ENCODE measurements at places on chromosomes 3 and 15.

DNA sequence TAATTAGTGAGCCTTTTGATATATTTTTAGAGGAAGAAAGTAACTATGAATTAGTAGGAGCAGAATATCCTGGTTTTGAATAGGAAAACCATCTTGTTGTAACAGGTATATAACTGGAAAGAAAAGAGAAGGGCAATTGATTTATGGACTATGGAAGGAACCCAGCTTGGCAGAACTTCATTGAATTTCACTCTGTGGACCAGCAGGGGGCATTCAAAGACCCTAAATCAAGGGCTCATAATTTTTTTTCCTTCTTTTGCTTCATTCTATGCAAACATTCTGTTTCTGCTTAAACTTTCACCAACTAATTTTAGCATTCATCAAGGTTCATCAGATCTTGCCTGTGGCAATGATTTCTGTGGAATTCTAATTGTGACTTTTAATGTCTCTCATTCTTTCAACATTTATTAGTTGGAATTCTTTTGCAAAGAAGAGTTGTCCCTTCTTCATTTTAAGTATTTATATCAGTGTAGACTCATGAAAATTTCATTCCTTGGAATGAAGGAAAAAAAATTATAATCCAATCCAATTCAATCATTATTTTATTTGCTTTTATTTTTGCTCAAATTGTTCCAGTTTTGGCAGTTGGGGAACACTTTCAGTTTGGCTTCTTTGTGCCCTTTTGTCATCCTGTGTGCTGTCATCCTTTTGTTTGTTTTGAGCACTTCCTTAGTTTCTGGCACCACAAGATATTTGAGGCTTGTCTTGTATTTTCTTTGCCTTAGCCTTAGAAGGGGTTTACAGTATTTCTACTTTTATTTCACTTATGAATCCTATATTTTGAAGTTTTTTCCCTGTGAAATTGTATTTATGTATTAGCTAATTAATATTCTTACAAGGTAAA, 30.4 kb downstream of the NXPE3 start:
- peak; percentile 35 for DNase-seq

GRCh38 chr15:85606738-85607137, 188.0 kb downstream of the KLHL25 start:
- no peak for DNase-seq

GRCh38 chr3:197532388-197532787, 23.4 kb downstream of the BDH1 start:
- no peak for DNase-seq

DNA sequence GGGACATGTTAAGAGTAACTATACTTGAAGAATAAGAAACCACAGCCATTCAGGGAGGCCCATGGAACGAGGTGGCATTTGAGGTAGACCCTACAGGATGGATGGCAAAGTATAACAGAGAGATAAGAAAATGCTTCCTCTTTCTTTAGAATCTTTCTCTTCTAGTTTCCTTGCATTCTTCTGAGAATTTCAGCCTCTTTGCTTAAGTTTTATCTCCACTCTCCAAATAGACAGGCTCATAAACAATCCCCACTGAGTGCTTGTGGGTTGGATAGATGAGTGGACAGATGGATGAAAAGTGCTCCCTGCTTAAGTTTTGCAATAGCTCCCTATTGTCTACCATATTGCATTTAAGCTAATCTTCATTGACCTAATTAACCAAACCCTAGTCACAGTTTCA, 103.7 kb downstream of the MEX3B start:
- DNase-seq = no peak

DNA sequence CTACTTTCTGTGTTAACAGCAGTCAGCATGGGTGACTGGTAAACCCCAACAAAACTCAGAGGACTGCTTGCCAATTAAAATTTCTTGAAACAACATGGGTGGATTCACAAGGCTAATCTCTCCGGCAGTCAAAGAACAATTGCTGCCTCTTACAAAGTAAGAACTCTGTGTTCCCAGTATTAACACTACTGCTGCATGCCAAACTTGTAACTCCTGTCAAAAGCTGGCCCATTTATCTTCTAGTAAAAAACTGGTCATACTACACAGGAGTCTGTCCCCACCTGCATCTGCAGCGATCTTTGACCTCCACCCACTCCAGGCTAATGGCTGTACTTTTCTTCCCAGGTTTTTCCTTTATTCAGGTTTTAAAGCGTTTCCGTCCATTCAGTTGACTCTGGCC, 8.7 kb upstream of the ZNF589 start:
- no peak for DNase-seq

DNA sequence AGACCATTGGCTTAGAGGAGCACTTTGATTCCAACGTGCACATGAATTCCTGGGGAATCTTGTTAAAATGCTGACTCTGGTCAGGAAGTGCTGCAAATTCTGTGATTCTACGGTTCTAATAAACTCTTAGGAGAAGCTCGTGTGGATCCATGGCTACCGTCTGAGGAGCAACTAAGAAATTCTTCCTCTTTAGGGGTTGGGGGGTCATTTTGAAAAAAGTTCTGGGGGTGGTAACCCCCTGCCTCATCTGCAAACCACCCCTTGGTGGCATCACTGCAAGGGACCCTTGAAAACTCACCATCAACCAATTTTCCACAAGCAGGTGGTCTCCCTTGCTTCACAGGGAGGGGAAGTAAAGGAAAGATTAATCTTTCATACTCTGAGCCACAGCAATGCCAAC, 52.2 kb upstream of the IGF1R start:
- DNase-seq = no peak

GRCh38 chr15:55118344-55118870, 78.3 kb downstream of the RSL24D1 start:
- DNase-seq = no peak

GRCh38 chr3:50506169-50506568, 2.7 kb upstream of the CACNA2D2 start:
- no peak for DNase-seq

DNA sequence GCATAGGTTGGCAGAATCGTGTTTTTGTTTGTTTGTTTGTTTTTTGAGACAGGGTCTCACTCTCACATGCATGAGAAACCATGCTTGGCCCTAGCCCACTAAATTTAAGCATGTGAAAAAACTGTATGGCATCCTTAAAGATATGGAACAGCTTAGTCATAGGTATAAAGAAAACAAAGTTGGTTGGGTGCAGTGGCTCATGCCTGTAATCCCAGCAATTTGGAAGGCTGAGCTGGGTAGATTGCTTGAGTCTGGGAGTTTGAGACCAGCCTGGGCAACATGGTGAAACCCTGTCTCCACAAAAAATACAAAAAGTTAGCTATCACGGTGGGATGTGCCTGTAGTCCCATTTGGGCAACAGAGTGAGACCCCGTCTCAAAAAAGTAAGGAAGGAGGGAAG, 25.2 kb downstream of the EXD1 start:
- no peak for DNase-seq

DNA sequence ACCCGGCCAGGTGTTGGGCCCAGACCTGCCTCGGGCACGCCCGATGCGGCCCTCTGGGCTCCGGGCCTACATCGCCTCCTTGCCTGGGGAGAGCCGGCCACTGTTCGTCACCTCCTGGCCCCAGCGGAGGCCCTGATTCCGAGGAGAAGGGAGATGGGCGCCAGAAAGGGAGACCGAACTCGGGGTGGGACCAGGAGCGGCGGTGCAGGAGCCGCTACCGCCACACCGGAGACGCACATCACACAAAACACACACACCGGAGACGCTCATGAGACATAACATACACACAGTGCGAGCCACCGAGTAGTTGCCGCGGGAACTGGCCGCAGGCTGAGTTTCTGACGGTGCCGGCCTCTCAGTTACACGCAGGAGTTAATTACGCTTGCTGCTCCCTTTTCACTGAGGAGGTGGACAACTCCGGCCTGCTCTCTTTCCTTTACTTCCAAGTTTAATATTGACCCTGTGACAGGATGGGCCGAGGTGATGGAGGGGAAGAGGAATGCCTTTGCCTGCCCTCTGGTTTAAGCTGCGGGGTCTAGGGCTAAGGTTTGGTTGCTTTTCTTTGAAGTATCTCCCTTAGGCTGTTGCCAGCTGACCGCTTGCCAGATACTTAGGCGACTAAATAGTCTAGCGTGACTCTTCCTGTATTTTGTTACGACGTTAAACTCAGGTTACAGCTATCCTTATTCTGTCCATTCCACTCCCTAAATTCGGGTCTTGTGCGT, 570 bp downstream of the PCNP start:
- DNase-seq = peak; percentile 39

DNA sequence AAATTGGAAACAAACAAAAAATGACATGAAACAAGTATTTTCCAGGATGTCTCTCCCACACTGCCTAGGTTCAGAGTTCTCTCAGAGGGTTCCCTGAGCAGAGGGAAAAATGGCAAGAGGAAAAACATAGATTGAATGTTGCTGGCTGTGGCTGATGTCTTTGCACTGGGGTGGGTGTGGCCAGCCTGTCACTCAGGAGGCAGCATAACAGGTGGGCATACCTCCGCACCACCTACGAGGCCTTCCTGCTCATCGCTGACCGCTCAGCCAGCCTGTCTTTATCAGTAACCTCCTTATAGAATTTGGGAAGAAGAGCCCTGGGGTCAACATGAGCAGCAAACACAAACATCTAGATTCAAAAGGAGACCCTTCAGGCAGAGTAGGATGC, 216.6 kb upstream of the UMPS start:
- DNase-seq = no peak

GRCh38 chr3:6228958-6229683, 631.8 kb upstream of the GRM7 start:
- no peak for DNase-seq

GRCh38 chr15:92812271-92812670, 87.9 kb upstream of the CHD2 start:
- DNase-seq = no peak

GRCh38 chr15:77032052-77032646, 37.2 kb downstream of the PSTPIP1 start:
- no peak for DNase-seq

GRCh38 chr3:27431116-27431515, 53.1 kb downstream of the SLC4A7 start:
- no peak for DNase-seq

DNA sequence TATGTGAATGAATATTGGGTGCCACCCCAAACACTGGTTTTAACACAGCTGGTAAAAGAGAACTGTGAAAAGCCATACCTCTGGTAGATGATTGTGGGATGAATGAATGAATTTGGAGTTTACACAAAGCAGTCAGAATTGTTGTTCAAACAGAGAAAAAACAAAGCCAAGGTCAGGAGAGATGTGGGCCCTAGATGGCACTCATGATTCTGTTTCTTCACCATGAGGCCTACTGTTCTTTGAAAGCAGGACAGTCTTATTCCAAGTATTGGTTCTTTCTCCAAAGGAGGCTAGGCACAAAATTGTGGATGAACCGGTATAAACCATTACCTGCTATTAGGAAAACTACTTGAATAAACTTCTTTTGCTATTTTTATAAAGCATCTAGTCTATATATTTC, 97.6 kb downstream of the SAMMSON start:
- DNase-seq = no peak

- DNase-seq = no peak
Measured at GRCh38 chr3:7315037-7315436, 454.1 kb downstream of the GRM7 start.

GRCh38 chr15:37818152-37818677, 116.2 kb upstream of the TMCO5A start:
- no peak for DNase-seq

DNA sequence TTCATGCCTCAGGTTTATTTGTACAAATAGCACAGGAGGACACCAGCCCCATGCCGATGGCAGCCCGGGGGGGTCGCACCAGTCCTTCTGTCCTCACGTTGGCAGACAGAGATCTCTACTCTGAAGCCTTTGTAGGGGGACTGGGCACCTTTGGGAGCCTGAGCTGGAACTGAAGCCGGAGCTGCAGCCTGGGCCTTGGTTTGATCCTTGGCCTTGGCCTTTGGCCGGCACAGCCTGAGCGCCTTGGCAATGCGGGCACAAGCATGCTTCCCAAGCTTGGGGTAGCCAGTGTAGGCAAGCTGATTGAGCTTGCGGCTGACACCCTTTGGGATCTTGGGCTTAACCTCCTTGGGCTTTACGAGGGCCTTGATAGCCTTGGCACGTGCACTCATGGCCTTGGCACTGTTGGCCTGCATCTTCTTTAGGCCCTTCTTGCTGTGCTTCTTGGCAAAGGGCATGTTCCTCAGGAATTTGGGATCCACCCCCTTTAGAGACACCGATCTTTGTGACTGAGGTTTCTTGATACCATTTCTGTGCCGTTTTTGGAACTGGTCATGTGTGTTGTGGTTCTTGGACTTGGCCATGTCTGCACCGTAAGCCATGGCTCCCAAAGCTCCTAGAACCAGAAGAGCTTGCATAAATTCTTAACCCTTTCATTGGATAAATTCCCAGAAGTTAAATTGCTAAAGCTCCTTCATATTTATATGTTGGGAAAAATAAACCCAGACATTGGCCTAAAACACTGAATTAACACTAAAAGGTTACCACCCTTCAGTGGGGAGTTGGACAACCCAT, 33.4 kb upstream of the UACA start:
- DNase-seq = no peak

DNA sequence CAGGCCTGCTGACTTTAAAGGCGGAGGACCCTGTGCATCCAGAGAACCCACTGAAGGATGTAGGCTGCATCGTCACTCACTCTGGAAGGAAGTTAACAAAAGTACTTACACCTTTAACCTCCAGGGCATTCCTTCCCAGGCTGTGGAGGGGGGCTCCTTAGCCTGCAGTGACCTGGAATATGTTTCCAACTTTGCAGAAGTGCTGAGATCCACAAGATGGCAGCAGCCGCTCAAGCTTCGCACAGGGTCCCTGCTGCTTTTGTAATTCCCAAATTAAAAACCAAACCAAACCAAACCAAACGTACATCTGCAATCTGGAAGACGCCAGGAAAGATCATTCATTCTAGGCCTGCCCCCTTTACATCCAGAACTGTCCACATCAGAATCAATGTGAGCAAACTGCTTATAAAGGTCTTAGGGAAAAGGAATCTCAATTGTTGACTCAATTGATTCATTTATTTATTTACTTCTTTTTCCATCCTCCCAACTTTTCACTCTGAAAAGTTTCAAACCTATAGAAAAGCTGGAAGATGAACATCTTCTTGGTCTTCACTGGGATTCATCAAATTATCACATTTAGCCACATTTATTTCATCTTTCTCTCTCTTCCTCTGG, 70.5 kb upstream of the KLHL25 start:
- DNase-seq = peak; percentile 75

- no peak for DNase-seq
Measured at GRCh38 chr3:49715611-49716121, 3.8 kb downstream of the AMIGO3 start.

DNA sequence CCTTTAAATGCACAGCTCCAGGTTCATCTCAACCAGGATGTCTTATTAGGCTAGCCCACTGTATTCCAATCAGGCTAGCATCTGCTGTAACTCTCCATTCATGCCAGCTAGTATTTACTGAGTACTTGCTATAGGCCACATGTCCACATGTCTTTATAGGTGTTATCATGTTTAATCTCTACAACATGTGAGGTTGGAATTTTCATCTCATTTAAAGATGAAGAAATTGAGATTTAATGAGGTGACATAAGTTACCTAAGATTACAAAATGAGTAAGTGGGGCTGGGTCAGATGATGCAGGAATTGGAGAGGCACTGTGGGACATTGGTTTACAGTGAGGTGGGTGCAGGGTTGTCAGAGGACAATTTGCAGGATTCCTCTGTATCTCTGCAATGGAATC, 2.9 kb downstream of the IFT122 start:
- DNase-seq = no peak

- DNase-seq = no peak
Measured at GRCh38 chr3:136197159-136197793, 1.1 kb upstream of the MSL2 start.

- DNase-seq = no peak
Measured at GRCh38 chr15:79076661-79077060, 13.9 kb downstream of the RASGRF1 start.

All from HEK293T (cell line).